Naive thymus-derived CD8-positive, alpha-beta T cell (primary cell): ENCODE measurements at places on chromosomes 1 and 21. TPM values are rescaled to one million over a fixed set of nuclear protein-coding genes. Genes with fewer than 3 reads are reported as not detected.

GRCh38 chr1:200675588-200675852 lies 5.8 kb upstream of the DDX59 start:
- H3K4me3 ChIP-seq = no peak overlapping the region
- no peak for DNase-seq
- peaks cover 2% of the 10 kb centered on the region for H3K4me1 ChIP-seq
- H3K27ac ChIP-seq = no peak overlapping the region

- H3K27ac ChIP-seq = no peak overlapping the region
- no peak for DNase-seq
- peaks cover 14% of the 10 kb centered on the region for H3K36me3 ChIP-seq
- peaks cover 19% of the 10 kb centered on the region for H3K4me1 ChIP-seq
- H3K4me3 ChIP-seq = no peak overlapping the region
Measured at GRCh38 chr1:25360596-25361581, 22.8 kb downstream of the TMEM50A start.

GRCh38 chr21:27219068-27219467 lies 252.2 kb upstream of the ADAMTS5 start:
- DNase-seq = no peak
- H3K4me1 ChIP-seq = no peaks in the 10 kb centered on the region
- H3K27ac ChIP-seq = no peak overlapping the region
- H3K27me3 ChIP-seq = no peaks in the 10 kb centered on the region

ZSWIM5 gene
- 1.2 TPM for total RNA-seq

GRCh38 chr1:193951984-193952383 lies 765.6 kb upstream of the B3GALT2 start:
- H3K4me1 ChIP-seq = peaks cover 5% of the 10 kb centered on the region
- no peaks in the 10 kb centered on the region for H3K36me3 ChIP-seq
- no peak overlapping the region for H3K27ac ChIP-seq
- no peak overlapping the region for H3K4me3 ChIP-seq
